ENCODE measurements at places on chromosomes 2 and 18. TPM values are rescaled to one million over a fixed set of nuclear protein-coding genes. Genes with fewer than 3 reads are reported as not detected.
A peak's percentile ranks its signal among the peaks of the same experiment; 100 is the strongest.

DNA sequence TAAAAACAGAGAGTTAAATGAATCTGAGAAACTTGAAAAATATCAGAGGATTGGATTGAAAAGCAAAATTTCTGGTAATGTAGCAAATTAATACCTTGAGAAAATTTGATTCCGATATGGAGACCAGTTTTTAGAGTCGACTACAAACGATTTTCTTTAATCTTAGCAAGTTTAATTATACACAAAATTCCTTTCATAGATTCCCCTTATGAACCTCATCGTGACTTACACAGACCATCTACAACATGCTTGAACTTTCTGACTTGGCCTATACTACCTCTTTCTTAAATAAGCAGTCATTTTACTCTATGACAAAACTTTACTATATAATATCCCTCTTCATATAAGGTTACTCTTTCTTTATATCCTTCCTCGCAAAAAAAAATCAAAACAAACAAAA is 769.6 kb upstream of the CRIM1 start:
- no peak for DNase-seq

DNA sequence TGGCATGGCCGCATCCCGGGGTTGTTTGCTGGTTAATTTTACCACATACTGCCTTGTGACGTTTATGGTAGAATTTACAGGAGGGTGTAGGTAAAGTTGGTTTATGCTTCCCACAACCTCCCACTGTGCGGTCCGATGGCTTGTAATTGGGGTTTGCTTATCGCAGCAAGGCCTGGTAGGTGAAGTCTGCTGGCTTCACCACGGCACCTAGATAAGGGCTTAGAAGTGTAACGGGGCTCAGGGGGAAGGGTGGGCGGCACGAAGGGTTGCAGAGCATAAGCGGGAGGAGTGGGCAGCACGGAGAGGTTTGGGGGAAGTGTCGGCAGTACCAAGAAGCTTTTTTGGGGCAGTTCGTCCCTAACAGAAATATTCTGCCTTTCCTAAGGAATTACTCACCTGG is 39.0 kb upstream of the TMEM131 start:
- DNase-seq = peak; percentile 78

DNA sequence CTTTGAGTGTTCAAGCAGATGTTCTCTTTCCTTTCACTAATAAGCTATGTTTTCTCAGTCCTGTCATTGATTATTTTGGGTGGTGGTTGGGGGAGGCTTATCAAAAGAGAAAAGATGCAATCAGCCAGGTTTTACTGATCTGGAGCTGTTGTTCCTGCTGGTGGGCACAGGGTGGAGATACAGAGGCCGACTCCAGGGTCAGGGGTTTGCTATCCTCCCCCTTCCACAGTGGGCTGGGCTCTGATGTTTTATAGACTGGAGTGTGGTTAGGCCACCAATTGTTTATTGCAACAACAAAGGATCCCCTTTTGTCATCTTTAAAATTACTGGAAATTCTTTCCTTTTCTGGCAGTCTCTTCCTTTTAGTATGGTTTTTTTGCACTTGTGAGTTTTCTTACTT is 120.5 kb downstream of the TANC1 start:
- peak; percentile 62 for DNase-seq

DNA sequence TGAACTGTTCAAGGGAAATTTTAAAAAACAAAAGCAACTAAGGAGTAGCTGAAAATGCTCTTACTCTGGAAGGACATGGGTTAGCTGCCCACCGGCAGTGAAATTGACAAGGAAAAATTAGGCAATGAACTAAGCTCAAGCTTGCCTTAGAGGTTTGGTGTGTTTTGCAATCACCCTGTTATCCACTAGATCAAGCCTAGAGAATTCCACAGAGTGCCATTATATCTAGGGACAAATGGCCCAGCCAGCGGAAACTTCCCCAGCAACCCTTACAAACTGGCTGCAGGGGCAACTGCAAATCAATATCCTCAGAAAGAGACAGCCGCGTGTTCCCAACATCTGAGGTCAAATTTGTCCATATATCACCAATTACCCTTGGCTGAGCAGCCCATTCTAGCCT is 258.2 kb downstream of the SP3 start:
- DNase-seq = no peak

DNA sequence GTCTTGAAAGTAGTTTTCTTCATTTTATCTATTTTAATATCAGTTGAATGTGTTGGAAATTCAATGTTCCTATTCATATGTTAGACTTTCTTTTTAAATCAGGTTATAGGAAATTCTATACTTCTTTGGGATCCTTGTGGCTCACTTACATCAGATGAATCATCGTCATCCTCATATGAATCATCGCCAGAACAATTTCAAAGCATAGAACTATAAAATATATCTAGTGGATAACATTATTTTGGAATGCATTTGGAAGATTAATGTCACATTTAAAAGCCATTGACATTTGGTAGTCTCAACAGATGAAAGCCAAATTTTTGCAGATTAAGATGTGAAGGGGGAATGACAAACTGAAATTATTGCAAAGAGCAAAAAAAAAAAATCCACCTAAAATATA is 94.1 kb downstream of the FAM161A start:
- DNase-seq = no peak

DNA sequence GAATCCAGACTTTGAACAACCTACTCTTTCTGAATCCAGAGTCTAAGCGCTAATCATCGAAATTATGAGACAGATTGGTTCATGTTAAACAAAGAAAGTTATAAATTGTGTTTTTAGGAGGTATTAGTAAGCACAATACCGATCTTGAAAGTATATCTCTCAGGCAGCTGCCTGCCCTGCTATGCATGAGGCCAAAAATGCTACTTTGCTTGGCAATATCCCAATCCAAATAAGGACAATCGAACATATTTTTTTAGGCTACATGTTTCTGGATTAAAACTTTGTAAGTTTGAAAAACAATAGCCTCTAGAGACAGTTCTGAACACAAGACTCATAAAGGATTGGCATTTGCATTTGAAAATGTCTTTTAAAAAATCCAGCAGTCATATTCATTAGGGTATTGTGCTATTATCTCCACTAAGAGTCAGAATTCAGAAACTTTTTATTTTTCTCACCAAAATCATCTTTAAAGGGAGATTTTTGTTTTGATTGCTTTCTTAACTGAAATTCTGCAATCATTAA is 167.1 kb downstream of the PDE1A start:
- DNase-seq = no peak

DNA sequence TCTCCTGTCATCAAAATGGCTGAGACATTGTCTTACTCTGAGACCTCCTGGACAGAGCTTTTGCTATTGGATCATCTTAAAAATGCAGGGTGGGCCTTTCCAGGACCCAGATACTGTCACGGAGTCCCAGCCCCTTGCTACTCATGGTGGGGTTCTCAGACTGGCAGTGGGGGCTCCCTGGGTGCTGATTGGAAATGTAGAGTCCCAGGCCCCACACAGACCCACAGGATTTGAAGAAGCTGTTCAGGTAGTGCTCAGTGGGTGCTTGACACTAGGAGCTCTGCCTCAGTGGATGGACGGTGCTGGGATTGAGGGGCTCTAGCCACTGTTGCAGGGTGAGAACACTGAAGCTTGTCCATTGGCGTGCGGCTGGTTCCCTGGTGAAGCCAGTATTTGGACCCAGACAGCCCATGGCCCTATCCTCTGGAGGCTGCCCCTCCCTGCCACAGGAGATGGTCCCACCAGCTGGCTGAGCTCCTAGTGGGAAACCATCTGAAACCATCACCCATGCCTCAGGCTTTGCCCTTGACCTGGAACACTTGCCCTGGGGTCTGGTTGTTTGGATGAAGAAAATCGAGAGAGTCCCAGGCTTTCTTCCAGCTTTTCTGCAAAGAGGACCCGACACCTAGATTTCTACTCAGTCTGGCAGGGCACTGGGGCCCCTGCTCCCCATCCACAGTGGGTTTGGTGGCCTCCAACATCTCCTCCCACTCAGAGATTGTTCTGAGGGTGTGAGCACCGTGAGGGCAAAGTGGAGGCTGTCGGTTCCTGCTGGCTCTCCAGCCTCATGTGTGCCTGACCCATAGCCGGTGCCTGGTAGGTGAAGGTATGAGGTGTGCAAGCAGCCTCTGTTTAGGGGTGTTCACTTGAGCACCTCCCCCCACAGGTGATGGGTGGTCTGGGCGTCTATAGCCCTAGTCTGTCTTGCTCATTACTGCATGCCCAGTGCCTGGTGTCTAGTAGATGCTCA is 30.1 kb downstream of the MROH2A start:
- DNase-seq = peak; percentile 30

DNA sequence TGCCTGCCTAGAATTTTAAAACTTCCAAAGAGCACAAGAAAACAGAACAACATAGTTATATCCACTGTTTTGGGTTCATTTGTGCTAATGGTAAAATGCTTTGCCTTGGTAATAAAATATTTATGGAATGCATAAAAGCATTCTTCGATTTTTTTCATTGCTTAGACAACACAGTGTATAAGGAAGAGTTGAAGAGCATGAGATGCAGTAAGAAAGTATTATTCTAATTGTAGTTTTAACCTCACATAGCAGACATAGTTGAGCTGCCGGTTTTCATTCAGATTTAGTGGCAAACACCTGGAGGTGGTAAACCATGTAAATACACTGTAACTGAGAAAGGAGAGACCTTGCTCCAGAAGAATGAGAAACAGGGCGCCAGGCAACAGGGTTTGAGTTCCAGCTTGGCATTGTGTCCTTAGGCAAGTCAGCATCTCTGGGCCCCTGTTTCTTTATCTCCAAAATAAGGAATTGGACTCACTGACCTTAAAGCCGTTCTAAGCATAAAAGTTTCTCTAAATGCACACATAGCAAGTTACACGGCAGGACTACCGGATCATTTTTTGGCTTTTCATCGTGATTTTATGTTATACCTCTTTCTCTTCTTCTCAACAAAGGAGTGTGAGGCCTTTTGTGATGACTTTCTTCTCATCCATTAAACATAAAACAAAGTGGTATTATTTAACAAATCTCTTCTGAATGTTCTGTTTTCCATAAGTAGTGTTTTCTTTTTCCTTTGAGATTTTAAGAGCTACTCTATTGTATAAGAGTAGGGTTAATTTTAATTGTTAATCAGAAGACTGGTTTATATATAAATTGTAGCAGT is 7.9 kb downstream of the UGP2 start:
- DNase-seq = peak; percentile 81

GRCh38 chr2:177180269-177181000 is 32.2 kb upstream of the HNRNPA3 start:
- DNase-seq = no peak

DNA sequence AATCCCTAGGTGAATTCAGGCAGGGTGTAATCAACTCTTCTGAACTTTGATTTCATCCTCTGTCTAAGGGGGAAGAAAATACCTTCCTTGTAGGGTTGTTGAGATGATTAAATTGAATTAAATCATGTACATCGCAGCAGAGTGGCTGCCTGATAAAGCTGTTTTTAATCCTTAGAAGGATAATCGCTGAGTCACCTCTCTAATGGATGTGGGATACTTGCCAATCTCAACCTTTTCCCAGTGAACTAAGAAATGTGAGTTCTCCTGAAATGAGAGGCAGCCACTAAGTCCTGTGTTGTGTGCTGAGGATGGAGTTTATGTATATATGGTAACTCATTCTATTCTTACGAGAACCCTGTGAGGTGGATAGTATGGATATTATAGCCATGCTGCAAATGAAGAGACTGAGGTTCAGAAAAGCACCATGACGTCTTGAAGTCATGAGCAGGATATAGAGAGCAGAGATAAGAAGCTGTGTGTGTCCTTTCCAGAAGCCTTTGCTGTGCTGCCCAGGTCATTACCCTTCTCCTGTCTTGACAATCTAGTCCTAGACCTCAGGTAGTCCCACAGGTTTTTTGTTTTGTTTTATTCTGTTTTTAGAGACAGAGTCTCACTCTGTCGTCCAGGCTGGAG is 93.3 kb downstream of the HNRNPLL start:
- no peak for DNase-seq

GRCh38 chr2:196750977-196751631 is 48.4 kb downstream of the GTF3C3 start:
- peak; percentile 93 for DNase-seq

DNA sequence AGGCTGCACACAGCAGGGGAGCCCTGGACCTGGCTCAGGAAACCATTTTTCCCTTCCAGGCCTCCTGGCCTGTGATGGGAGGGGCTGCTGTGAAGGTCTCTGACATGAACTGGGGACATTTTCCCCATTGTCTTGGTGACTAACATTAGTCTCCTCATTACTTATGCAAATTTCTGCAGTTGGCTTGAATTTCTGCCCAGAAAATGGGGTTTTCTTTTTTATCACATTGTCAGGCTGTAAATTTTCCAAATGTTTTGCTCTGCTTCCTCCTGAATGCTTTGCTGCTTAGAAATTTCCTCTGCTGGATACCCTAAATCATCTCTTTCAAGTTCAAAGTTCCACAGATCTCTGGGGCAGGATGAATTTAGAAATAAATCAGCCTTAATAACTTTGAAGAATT is 78.2 kb downstream of the EHBP1 start:
- DNase-seq = no peak

DNA sequence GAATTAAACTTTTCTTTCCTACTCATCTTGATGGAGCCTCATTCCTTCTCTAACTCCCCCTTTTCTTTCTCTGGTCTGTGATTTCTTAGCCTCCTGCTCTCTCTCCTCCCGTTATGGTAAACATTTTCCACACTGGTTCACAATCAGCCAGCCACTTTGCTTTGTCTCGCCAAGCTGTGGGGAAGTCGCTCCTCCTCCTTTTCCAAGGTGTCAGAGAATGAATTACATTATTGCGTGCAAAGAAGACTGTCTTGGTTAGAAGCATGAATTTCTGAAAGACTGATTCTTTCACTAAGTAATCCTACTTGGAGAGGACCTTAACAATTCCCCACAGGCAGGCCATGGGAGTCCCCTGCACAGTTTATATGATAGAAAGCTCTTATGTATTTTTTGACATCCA is 46.1 kb downstream of the RASGRP3 start:
- no peak for DNase-seq

- peak; percentile 96 for DNase-seq
These were observed 35.2 kb downstream of the FAM178B start for GRCh38 chr2:96951125-96951654.

- DNase-seq = no peak
These were observed 1321.6 kb upstream of the ACVR2A start for GRCh38 chr2:146523196-146523595.

DNA sequence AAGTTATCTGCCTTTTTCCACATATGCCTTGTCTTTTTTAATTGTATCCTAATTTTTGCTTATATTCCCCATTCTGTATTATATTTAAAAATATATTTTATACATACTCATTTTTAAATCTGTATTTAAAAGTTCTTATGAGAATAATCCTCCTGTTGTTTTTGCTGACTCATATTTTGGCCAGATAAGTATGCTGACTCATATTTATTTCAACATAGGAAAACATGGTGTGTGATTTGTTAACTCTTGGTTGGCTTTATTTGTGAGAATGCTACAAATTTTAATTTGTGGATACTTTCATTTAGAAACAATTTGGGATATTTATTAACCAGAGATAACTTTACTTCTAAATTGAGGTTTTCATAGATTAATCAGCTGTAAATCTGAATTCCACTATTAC is 587.7 kb downstream of the CPS1 start:
- DNase-seq = no peak

GRCh38 chr2:31192851-31193392 is 24.4 kb downstream of the CAPN14 start:
- DNase-seq = peak; percentile 69

GRCh38 chr18:23573626-23574431 is 12.5 kb downstream of the NPC1 start:
- DNase-seq = peak; percentile 73

The EXOC6B gene
- 56.2 TPM for total RNA-seq

The NYAP2 gene
- total RNA-seq = not detected

The FKBP7 gene
- total RNA-seq = 4.5 TPM

The RAPGEF4 gene
- 2.3 TPM for total RNA-seq

The KCNS3 gene
- 15.2 TPM for total RNA-seq

The DSC2 gene
- 54.9 TPM for total RNA-seq

The RAX gene
- 5.3 TPM for total RNA-seq

The SCYGR1 gene
- total RNA-seq = not detected

The C2orf42 gene
- 10.8 TPM for total RNA-seq

The SLC4A5 gene
- total RNA-seq = 2.0 TPM

The PROM2 gene
- 2.2 TPM for total RNA-seq

The DLGAP1 gene
- total RNA-seq = 11.5 TPM
